ENCODE measurements at places on chromosomes 5 and 9.
A peak's percentile ranks its signal among the peaks of the same experiment; 100 is the strongest.

- DNase-seq = no peak
Measured at GRCh38 chr5:120527251-120527650, 63.2 kb downstream of the PRR16 start.

- DNase-seq = peak; percentile 73
Measured at GRCh38 chr5:54229041-54229780, 81.2 kb downstream of the ARL15 start.

- DNase-seq = no peak
Measured at GRCh38 chr5:84585218-84585617, 200.5 kb upstream of the EDIL3 start.

GRCh38 chr5:60521376-60522291 lies 178.3 kb downstream of the DEPDC1B start:
- DNase-seq = no peak

- no peak for DNase-seq
Measured at GRCh38 chr9:115649991-115650472, 503.6 kb upstream of the PAPPA start.

Measured in lower lobe of right lung (tissue), 2 donors.